ENCODE measurements at places on chromosomes 12 and 14.
A peak's percentile ranks its signal among the peaks of the same experiment; 100 is the strongest.

GRCh38 chr12:40632933-40633332, 59.3 kb upstream of the CNTN1 start:
- no peak for DNase-seq

- peak; percentile 43 for DNase-seq
These were observed 809 bp downstream of the PRKD1 start for GRCh38 chr14:29926701-29927375.

- no peak for DNase-seq
These were observed 35.0 kb upstream of the PLEK2 start for GRCh38 chr14:67447033-67447381.

- DNase-seq: peak; percentile 75
These were observed at the start of gene KIF26A for GRCh38 chr14:104138098-104138717. KIF26A (plus strand) TSS chr14:104138587; CDS start chr14:104138723, 136 bp downstream.

DNA sequence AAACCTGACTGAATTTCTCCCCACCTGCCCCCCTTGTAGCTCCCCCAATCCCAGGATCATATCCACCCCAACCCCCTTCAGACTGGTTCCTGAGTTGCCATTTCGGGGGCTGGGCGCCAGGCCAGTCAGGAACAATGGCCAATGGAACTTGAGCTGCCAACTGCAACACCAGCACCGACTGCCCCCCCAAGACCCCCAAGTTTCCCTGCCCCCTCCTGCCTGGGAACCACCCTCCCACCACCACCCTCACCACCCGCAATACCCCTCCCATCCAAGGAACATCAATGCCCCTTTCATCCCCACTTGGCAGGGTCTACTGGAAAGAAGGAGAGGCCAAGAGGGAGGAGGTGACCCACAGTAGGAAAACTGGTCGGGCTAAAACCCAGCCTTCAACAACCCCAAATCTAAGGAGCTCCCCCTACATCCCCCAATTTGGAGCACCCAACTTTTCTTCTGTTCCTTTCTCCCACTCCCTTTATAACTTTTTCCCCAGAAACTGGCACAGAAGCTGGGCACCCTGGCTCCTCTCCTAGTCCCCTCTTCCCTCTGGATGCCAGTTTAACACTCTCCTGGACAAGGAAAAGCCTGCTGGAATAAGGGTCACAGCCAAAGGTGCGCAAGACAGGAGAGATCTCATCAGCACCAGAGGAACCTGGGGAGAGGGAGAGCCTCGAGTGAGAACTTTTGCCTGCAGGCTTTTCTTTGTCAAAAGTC, 1.6 kb upstream of the NDRG2 start:
- DNase-seq: no peak

DNA sequence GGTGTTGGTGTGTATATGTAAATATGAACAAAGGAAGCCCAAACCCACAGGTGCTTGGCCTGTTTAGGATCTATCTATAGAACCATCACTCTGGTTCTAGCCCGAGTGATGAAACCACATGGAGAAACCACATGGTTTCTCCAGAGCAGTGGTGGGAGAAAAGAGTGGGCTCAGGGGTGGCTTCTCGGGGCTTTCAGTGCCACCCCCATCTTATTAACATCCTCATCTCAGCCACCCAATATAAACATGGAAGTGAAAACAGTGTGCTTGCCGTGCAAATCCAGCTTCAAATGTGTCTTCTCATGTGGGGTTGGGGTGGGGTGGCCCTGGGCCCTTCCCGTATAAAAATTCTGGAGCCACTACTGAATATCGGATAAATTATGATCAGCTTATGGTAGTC, 109.0 kb downstream of the STAB2 start:
- DNase-seq: no peak

- no peak for DNase-seq
These were observed 2.7 kb upstream of the RPS6KA5 start for GRCh38 chr14:91063119-91063518.

GRCh38 chr12:123807670-123808069, 45.6 kb downstream of the DNAH10 start:
- no peak for DNase-seq

GRCh38 chr12:59595565-59595882, 305 bp upstream of the SLC16A7 start:
- no peak for DNase-seq

DNA sequence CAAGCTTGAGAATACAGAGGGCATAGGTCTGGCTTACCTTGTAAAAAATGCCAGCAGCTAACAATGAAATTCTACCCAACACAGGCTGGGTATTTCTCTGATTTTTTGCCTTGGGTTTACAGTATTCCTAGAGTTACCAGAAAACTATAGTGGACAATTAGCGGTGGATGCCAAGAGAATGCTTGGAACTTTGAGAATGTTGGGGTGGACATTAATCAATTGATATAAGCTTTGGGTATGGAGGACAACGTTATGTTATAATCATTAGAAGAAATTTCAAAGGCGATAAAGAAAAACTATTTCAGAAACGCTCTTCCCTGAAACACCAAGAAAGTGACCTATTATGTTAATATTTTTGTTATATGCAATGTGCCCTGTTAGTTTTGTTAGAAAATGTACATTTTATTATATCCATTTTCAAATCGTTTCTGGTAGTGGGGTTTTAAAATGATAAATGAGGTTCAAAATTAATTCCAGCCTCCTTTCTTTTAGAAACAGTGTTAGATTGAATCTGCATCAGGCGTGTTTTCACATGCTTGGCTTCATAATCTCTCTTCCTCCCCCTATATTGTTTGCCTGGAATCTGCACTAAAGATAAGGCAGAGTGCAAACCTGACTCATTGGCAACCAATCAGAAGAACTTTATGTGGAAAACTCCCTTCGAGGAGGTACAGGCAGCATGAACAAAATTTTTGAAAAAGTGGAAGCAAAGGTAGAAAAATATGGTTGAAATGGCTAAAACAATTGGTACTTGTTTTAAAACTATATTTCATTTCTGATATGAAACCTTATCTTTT, 1.4 kb upstream of the PTPRQ start:
- DNase-seq: no peak

DNA sequence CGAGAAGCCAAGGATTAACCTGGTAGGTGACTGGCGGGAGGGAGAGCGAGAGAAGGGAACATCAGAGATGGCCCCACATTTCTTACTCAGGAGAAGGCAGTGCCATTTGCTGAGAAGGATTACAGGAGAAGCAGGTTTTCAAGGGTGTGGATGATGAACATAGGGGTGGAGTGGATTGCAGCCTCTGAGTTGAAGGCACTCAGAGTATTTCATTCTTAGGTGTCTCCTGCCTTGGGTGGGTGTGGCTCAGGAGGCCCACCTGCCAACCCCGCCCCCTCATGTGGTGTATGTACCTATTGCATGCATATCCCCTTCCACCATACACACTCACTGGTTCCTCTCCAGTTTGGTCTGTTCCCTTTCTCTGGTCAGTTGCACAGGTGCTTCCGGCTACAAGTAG, 6.3 kb downstream of the ESPL1 start:
- no peak for DNase-seq

DNA sequence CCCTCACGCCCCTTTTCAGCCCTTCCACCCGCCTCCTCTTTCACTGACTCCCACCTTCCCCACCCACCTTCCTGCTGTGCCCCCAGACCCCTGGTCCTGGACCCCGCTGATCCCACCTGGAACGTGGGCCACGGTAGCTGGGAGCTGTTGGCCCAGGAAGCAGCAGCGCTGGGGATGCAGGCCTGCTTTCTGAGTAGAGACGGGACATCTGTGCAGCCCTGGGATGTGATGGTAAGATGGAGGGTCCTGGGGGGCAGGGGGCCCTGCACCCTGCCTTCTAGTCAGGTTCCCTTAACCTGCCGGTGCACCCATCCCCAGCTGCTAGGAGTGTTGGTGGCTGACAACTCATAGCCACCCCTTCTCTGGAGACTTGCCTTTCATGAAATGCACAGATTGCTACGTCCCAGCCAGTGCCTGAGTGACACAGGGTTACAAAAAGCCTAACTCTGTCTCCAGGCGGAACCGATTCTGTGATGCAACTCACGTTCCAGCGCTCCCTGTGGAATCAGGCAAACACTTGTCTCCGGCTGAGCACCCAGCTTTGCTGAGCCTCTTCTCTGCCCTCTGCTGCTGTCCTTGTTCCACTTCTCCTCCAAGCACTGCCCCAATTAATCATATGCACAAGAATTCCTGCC, 15.0 kb upstream of the OAS2 start:
- peak; percentile 17 for DNase-seq

All from liver (tissue), 10 donors.